ENCODE measurements at places on chromosomes 16 and 17.

- DNase-seq, result peak; percentile 4
Measured at GRCh38 chr16:6081320-6081976, 983.9 kb upstream of the EEF2KMT start.

GRCh38 chr16:47069841-47070584, 73.7 kb downstream of the NETO2 start:
- no peak for DNase-seq

DNA sequence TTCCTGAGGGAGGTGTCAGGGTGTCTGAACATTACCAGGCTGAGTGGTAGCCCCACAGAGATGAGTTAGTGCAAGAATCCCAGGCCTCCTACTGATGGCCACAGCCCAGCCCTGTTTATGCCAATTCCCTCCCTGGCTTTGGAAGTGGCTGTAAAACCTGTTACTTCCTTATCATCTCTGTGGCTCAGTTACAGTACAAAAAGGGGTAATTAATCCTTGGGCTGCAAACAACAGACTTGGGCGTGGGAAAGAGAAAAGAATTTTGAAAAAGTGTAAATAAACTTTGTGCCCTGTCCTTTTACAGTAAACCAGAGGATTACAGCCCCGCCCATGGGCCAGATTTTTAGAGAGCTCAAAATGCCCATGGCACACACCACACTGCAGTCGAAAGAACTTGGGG, 73.1 kb upstream of the AXIN2 start:
- no peak for DNase-seq

DNA sequence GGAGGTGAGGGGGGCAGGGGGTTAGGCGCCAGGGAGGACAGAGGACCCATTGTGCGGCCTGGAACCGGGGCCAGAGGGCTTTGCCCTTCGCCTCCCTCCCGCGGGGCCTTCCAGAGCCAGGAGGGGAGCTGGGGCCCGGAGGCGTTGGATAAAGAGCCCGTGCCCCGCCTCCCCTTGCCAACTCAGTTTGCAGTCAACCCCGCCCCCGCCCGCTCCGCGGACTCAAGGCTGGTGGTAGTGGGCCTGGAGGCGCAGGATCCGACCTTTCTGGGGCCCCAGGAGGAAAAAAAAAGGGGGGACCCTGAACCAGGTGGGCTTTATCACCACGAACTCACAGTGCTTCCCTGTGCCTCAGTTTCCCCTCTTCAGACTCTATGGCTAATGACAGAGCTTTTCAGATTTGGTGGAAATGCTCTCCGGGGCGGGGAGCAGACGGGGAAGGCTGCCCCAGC, 2.0 kb upstream of the SPHK1 start:
- DNase-seq, result peak; percentile 79

- no peak for DNase-seq
Measured at GRCh38 chr16:65062736-65063583, 58.9 kb downstream of the CDH11 start.

- no peak for DNase-seq
Measured at GRCh38 chr17:44529864-44530263, 26.7 kb upstream of the GPATCH8 start.

GRCh38 chr16:58022601-58023371, 2.8 kb upstream of the MMP15 start:
- DNase-seq, result peak; percentile 75

GRCh38 chr17:77027271-77027889, 113.4 kb upstream of the SEC14L1 start:
- DNase-seq, result no peak

DNA sequence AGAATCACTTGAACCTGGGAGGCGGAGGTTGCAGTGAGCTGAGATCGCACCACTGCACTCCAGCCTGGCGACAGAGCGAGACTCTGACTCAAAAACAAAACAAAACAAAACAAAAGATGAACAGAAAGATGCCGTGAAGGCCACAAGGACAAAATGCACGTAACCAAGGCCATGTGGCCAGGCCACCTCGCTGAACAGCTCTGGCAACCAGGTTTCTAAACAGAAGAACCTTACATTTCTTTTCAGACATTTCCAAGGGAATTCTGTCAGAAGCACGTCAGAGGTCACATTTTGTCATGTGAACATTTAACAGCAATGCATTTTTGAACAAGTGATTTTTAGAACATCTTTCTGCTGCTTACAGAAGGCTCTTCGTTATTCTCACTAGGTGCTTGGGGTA, 28.8 kb downstream of the USP22 start:
- DNase-seq, result no peak

DNA sequence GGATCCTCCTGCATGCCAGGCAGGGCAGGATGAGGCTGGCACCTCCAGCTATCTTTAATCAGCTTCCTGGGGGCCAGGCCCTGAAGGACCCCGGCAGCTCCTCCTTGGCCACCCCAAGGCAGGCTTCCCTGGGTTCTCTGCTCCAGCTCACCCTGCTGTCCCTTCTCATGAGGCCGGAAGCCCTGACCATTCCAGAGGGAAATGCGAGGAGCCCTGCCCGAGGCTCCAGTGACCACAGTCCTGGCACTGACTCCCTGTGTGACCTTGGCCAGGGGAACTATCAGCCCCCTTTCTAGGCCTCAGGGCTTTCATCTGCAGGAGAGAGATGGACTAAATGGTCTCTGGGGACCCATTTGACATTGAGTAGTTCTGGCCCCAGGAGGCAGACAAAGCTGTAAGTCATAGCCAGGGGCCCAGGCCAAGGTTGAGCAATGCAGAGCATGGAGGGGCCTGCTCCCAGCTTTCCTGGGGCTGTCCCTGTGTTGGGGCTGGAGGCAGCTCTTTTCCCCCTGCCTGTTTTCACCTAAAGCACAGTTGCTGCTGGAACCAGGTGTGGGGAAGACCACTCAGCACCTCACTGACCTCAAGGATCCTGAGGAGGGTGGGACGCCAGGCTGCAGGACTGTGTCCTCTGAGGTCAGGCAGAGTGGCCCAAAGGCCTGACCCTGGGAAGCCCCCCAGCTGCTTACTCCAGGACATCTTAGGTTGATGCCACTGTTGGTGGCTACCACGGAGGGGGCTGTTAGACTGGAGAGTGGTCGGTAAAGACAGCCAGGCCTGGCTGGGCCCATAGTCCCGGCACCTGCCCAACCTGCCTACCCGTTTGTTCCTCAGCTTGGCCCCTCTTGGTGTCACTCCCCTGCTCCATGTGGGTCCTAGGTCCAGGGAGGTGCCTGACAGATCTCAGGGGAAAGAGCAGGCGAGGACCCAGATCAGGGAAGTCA, 8.1 kb downstream of the KCNH6 start:
- DNase-seq, result no peak

Measured in fibroblast of skin of right biceps (primary cell).